ENCODE measurements at places on chromosomes 12 and 14. TPM values are rescaled to one million over a fixed set of nuclear protein-coding genes. Genes with fewer than 3 reads are reported as not detected.

DNA sequence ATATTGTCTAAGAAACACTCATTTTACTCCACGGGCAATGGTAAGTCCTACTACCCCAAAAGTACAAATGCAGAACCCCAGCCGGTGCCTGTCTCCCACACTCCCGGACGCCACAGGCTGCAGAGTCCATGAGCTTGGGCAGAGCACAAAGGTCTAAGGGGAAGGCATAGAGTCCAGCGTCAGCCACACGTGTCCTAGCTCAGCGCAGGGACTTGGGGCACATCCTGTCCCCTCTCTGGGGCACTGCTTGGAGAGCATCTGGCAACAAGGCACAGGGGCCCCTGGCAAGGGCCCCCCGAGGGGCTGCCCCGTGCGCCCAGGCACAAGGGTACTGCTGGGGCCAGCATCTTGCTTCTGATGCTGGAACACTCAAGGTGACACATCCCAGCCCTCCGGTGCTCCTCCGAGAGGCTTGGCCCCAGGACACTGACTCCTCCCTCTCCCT is 58.4 kb downstream of the BCL11B start:
- no peaks in the 10 kb centered on the region for H3K27me3 ChIP-seq
- peaks cover 4% of the 10 kb centered on the region for H3K4me1 ChIP-seq
- DNase-seq, result no peak
- H3K27ac ChIP-seq, result no peak overlapping the region
- H3K4me3 ChIP-seq, result no peak overlapping the region

DNA sequence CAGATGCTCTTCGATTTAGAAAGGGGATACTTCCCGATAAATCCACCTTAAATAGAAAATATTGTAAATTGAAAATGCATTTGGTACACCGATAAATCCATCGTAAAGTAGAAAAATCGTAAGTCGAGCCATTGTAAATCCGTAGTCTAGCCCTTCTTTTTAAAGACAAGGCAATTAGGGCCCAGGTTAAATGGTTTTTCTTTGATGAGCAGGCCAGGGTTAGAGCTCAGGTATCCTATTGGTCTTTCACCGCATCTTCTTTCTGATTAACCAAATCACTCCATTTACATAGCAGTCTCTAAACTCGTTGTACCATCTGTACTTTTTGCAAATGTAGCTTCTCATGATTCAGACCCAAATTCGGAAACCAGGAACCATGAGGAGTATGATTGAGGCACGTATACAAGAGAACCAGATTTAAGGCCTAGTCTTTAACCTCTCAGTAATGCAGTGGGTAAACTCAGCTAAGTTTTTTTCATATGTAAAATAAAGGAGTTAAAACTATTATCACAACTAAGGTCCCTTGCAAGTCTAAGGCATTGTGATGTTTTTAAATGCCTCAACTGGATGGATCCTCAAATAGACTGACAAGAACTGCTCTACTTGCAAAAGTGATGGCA is 2.2 kb upstream of the YAF2 start:
- no peak for DNase-seq
- no peaks in the 10 kb centered on the region for H3K27me3 ChIP-seq
- H3K4me1 ChIP-seq, result peaks cover 26% of the 10 kb centered on the region
- no peak overlapping the region for H3K27ac ChIP-seq

Gene ABCD2
- 0.47 TPM for total RNA-seq

DNA sequence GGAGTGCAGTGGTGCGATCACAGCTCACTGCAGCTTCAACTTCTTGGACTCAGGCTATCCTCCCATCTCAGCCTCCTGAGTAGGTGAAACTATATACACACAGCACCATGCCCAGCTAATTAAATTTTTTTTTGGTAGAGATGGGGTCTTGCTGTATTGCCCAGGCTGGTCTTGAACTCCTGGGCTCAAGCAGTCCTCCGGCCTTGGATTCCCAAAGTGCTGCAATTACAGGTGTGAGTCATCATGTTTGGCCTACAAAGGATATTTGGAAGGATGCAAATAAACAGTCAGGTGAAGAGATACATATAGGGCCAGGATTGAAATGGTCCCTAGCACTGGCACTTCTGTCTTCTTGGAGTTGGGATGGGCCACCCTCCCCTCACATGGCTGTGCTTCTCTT is 23.9 kb downstream of the RCOR1 start:
- DNase-seq, result no peak
- no peaks in the 10 kb centered on the region for H3K36me3 ChIP-seq
- no peak overlapping the region for H3K4me3 ChIP-seq
- H3K27ac ChIP-seq, result no peak overlapping the region
- H3K4me1 ChIP-seq, result peaks cover 26% of the 10 kb centered on the region

GRCh38 chr14:43640718-43641267 is 866.3 kb downstream of the FSCB start:
- H3K27me3 ChIP-seq, result no peaks in the 10 kb centered on the region
- H3K36me3 ChIP-seq, result no peaks in the 10 kb centered on the region
- no peak for DNase-seq
- H3K4me3 ChIP-seq, result no peak overlapping the region
- H3K27ac ChIP-seq, result no peak overlapping the region

DNA sequence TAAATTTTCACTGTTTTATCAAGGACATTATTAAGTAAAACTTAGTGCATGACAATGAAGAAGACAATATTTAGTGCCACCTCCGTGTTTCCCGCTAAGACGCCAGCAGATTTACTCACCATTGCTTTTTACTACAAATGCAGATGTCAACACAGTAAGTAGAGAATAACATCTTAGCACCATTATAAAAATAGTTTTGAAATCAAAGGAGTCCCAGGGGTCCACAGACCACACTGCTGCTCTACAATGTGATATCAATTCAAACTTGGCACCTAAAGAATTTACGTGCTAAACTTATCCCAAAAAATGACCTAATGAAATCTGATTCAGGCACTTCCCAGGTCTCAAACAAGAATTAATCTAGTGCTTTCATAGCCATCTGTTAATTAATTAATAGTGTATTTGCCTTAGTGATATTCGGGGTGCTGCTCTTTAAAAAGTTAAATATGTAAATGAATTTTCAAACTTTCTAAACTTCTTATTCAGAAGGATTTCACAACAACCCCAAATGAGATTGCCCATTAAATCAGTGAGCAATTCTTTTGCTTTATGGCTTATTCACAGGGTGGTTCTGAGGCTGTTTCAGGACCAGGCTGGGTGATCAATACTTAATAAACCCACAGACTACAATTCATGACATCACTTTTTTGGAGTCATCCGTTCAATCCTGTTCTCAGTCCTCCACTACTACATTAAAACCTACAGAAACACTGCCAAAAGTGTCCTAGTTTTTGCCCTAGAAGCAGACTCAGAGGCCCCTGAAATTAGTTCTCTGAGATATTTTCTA is 161.3 kb upstream of the LMNTD1 start:
- H3K27me3 ChIP-seq, result no peaks in the 10 kb centered on the region
- no peak overlapping the region for H3K27ac ChIP-seq
- H3K4me3 ChIP-seq, result no peak overlapping the region
- no peaks in the 10 kb centered on the region for H3K36me3 ChIP-seq
- H3K4me1 ChIP-seq, result no peaks in the 10 kb centered on the region

GRCh38 chr12:127125607-127126259 is 1141.2 kb upstream of the TMEM132C start:
- H3K27ac ChIP-seq, result no peak overlapping the region
- H3K4me3 ChIP-seq, result no peak overlapping the region
- H3K4me1 ChIP-seq, result no peaks in the 10 kb centered on the region
- H3K36me3 ChIP-seq, result no peaks in the 10 kb centered on the region

Gene JAG2
- 30.4 TPM for total RNA-seq

- no peaks in the 10 kb centered on the region for H3K36me3 ChIP-seq
- H3K4me3 ChIP-seq, result no peak overlapping the region
- DNase-seq, result no peak
- H3K27me3 ChIP-seq, result no peaks in the 10 kb centered on the region
- H3K4me1 ChIP-seq, result peaks cover 5% of the 10 kb centered on the region
These were observed 311.9 kb upstream of the TBX3 start for GRCh38 chr12:114995891-114996290.

DNA sequence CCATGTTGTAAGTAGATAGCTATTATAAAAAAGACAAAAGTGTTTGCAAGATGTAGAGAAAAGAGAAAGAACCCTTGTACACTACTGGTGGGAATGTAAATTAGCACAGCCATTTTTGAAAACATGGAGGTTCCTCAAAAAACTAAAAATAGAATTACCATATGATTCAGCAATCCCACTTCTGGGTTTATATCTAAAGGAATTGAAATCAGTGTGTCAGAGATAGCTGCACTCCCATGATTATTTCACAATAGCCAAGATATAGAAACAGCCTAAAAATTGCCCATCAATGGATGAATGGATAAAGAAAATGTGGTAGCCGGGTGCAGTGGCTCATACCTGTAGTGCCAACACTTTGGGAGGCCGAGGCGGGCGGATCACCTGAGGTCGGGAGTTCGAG is 9.2 kb downstream of the PSMC6 start:
- H3K4me1 ChIP-seq, result no peaks in the 10 kb centered on the region
- peaks cover 64% of the 10 kb centered on the region for H3K36me3 ChIP-seq
- DNase-seq, result no peak
- H3K27ac ChIP-seq, result no peak overlapping the region

Gene SDR9C7
- not detected for total RNA-seq

GRCh38 chr12:53064613-53065436 is 14.4 kb downstream of the SPRYD3 start:
- H3K27me3 ChIP-seq, result no peaks in the 10 kb centered on the region
- no peak overlapping the region for H3K4me3 ChIP-seq
- peak overlapping the region; percentile 74 for H3K27ac ChIP-seq
- H3K4me1 ChIP-seq, result peaks cover 47% of the 10 kb centered on the region
- peaks cover 97% of the 10 kb centered on the region for H3K36me3 ChIP-seq
- DNase-seq, result no peak

DNA sequence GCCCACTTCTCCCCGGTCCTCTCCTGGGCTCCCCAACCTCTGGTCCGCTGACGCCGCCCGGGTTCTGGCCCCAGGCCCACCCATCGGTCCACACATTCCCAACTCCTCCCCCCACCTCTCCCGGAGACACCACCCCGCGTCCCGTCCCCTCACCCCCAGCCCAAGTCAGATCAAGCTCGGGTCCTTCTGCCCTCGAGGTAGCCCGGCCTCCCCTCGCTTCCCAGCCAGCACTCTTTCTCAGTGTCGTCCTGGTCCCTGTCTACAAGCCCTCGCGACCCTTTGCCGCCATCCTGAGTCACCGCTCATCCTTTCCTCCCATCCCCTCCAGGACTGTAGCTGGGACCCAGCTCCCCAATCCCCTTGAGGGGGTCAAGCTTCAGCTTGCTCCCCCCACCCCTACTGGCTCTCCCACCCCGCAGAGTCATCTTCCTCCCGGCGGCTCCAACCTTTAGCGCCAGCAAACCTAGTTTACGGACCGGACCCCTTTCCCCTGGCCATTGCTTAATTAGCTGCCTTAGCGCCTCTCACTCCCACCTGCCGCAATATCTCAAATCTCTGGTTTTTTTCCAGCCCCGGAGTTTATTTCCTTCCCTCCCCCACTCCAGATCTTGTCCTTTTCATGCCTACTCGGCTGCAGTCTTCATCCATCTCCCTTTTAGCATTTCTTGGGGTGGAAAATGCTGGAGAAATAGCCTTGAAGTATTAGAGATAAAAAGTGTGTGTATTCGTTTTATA is 1.1 kb downstream of the PPP4R4 start:
- H3K36me3 ChIP-seq, result no peaks in the 10 kb centered on the region
- H3K4me3 ChIP-seq, result peak overlapping the region; percentile 73
- no peaks in the 10 kb centered on the region for H3K27me3 ChIP-seq
- H3K27ac ChIP-seq, result peak overlapping the region; percentile 61

GRCh38 chr12:128910629-128911028 is 57.4 kb downstream of the GLT1D1 start:
- no peak overlapping the region for H3K4me3 ChIP-seq
- no peak overlapping the region for H3K27ac ChIP-seq
- no peak for DNase-seq

- no peak overlapping the region for H3K4me3 ChIP-seq
- no peaks in the 10 kb centered on the region for H3K36me3 ChIP-seq
- DNase-seq, result no peak
- H3K27ac ChIP-seq, result no peak overlapping the region
- H3K4me1 ChIP-seq, result no peaks in the 10 kb centered on the region
These were observed 670.9 kb downstream of the DIO2 start for GRCh38 chr14:79540394-79540793.

Gene DAO
- not detected for total RNA-seq

- H3K4me1 ChIP-seq, result no peaks in the 10 kb centered on the region
- no peak for DNase-seq
- no peaks in the 10 kb centered on the region for H3K27me3 ChIP-seq
These were observed at the start of gene ANO4 for GRCh38 chr12:100794441-100795173. TSS of gene ANO4 (plus strand) at chr12:100794776. CDS start at chr12:100901786, 107,010 bp downstream.

Gene RGS6
- 2.2 TPM for total RNA-seq

- no peaks in the 10 kb centered on the region for H3K36me3 ChIP-seq
- no peak for DNase-seq
- H3K4me1 ChIP-seq, result peaks cover 46% of the 10 kb centered on the region
- no peak overlapping the region for H3K4me3 ChIP-seq
- no peaks in the 10 kb centered on the region for H3K27me3 ChIP-seq
- peak overlapping the region; percentile 70 for H3K27ac ChIP-seq
These were observed 29.9 kb downstream of the PPFIBP1 start for GRCh38 chr12:27553941-27554340.

GRCh38 chr14:66600416-66600815 is 92.5 kb downstream of the GPHN start:
- DNase-seq, result no peak
- no peak overlapping the region for H3K27ac ChIP-seq
- no peaks in the 10 kb centered on the region for H3K27me3 ChIP-seq
- H3K4me3 ChIP-seq, result no peak overlapping the region
- H3K4me1 ChIP-seq, result no peaks in the 10 kb centered on the region

GRCh38 chr12:54279632-54280467 is at the start of gene CBX5:
TSS of gene CBX5 (minus strand) at chr12:54280122. CDS start at chr12:54257650, 22,472 bp downstream.
- H3K36me3 ChIP-seq, result peaks cover 24% of the 10 kb centered on the region
- H3K4me3 ChIP-seq, result peak within 1 kb of the TSS; percentile 74
- H3K27ac ChIP-seq, result peak within 1 kb of the TSS; percentile 95
- no peaks in the 10 kb centered on the region for H3K27me3 ChIP-seq
- peaks cover 50% of the 10 kb centered on the region for H3K4me1 ChIP-seq
- DNase-seq, result peak; percentile 100

Gene PPM1H
- 4.2 TPM for total RNA-seq

GRCh38 chr12:46815809-46816208 is 10.0 kb downstream of the SLC38A4 start:
- H3K27ac ChIP-seq, result no peak overlapping the region
- no peak overlapping the region for H3K4me3 ChIP-seq
- no peaks in the 10 kb centered on the region for H3K4me1 ChIP-seq

- no peaks in the 10 kb centered on the region for H3K36me3 ChIP-seq
- no peak overlapping the region for H3K4me3 ChIP-seq
- no peak overlapping the region for H3K27ac ChIP-seq
- no peak for DNase-seq
These were observed 6.7 kb downstream of the GLTP start for GRCh38 chr12:109873653-109874052.

DNA sequence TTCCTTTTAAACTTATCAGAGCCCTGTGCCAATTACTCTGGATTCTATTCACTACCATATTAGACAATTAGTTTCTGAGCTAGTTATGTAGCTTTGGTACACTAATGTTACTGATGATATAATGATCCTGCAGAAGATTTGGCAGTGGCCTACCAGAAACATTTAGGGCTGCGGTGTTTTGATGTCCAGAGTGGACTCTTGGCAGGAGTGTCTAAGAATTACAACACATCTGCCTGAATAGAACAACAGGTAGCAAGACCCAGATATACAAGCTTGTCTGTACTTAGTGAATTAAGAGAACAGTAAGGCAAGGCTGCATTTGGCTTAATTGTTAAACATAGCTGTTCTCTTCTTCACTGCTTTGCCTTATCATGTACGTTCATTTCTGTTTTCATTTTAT is 691.6 kb upstream of the FBXO33 start:
- no peak for DNase-seq
- no peak overlapping the region for H3K27ac ChIP-seq
- H3K36me3 ChIP-seq, result no peaks in the 10 kb centered on the region
- H3K4me1 ChIP-seq, result no peaks in the 10 kb centered on the region
- no peaks in the 10 kb centered on the region for H3K27me3 ChIP-seq
- H3K4me3 ChIP-seq, result no peak overlapping the region

All from upper lobe of left lung (tissue), 6 donors.